ENCODE measurements at places on chromosomes 1 and 21.

DNA sequence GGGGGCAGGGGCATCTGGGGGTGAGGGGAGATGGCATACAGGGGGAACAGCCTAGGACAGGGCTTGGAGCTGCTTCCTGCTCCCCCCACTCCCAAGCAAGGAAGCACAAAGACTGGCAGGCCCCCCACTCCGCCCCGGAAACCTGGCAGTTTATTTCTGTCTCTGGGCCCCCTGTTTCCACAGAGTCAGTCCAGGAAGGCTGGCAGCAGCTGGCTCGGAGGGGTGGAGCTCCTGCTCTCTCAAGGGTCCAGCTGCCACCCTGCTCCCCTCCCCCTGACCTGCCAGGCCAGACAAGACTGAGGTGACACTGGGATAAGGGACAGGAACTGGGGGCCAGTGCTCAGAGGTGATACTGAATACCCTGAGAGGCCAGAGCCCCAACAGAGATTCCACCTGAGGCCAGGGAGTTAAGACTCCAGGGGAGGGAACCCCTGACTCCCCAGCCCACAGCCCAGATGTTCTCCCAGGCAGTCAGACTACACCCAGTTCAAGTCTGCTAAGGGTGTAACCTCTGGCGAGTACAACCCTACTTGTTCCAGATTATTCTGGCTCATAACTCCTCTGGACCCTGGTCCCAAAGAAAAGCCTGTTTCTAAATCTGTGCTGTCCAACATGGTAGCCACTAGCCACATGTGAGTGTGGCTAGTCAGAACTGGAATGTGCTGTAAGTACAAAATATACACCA, 26.3 kb downstream of the AHDC1 start:
- DNase-seq, result no peak

- DNase-seq, result no peak
Observed at GRCh38 chr1:43573066-43573800, 42.5 kb downstream of the PTPRF start.

- no peak for DNase-seq
Observed at GRCh38 chr21:42581993-42582786, 68.5 kb downstream of the SLC37A1 start.

GRCh38 chr1:94069919-94070285, 51.0 kb downstream of the ABCA4 start:
- no peak for DNase-seq

DNA sequence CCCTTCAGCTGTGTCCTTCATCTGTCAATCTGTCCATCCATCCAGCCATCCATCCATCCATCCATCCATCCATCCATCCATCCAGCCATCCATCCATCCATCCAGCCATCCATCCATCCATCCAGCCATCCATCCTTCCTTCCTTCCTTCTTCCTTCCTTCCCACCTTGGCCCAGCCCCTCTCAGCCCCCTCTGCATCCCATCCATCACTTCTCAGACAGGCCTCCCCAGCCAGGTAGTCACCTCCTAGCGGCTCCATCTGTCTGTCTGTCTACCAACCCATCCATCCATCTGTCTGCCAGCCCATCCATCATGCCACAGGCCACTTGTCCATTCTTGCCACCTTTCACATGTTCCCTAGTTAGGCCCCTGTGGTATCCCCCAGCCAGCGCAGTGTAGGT, 10.2 kb upstream of the EPHA2 start:
- no peak for DNase-seq

- DNase-seq, result no peak
Observed at GRCh38 chr1:44662683-44663030, 11.6 kb downstream of the TMEM53 start.

DNA sequence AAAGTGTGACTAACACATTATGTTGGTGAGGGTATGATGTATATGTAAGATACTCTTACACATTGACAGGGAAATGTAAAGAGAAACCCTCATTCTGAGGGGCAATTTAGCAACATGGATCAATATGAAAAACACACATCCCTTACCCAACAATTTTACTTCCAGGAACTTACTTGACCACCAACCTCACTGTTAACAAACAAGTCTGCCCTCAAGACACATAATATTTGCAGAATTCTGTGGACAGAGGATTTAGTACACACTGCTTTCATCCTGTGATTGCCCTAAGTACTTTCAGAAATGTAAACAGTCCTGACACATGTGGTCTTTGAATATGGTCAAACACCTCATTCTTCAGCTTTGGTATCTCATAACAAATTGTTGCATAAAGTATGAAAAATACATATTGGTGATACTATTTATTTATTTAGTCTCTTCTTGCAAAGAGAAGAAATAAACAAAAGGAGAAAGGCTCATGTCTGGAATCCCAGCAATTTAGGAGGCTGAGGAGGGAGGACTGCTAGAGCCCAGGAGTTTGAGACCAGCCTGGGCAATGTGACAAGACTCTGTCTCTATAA, 6.9 kb downstream of the USP48 start:
- DNase-seq, result no peak

DNA sequence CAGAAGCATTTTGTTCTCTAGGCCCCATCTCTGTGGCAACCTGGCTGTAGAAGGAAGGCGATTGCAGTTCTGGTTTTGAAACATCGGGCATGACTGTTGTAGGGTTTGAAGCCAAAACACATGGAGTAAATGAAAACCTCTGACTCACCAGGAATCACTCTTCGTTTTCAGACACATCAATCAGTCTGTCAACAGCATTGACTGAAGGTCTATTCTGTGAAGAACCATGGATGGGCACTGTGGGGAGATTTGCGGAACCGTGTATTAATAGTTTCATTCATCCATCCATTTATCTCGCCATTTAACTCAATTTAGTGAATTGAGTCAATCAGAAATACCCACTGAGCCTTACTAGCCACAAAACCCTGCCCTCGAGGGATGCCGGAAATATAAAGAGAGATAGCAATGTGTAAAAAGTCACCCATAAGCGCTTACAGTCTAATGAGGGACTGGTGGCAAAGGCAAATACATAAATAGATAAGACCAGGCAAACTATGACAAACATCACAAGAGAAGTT, 364.6 kb upstream of the PROX1 start:
- DNase-seq, result no peak

DNA sequence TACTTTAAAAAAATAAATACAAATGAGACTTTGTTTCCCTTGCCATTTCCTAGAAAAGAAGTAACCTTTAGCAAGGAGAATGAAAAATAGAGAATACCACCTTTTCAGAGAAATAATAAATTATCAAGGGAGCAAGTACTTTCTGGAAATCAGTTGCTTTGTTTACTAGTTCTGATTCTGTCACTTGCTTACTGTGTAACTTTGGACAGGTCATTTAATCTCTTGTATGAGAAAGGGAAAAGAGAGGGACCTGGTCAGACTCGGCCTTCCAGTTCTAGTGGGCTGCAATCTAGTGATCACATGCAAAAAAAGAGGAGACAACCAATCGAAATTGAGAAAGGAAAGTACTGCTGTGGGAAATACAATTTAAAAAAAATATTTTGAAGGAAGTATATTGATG, 34.2 kb downstream of the KCTD3 start:
- DNase-seq, result no peak

- no peak for DNase-seq
Observed at GRCh38 chr1:101122452-101123166, 97.0 kb upstream of the DPH5 start.

GRCh38 chr1:61268546-61269240, 186.3 kb downstream of the NFIA start:
- no peak for DNase-seq

DNA sequence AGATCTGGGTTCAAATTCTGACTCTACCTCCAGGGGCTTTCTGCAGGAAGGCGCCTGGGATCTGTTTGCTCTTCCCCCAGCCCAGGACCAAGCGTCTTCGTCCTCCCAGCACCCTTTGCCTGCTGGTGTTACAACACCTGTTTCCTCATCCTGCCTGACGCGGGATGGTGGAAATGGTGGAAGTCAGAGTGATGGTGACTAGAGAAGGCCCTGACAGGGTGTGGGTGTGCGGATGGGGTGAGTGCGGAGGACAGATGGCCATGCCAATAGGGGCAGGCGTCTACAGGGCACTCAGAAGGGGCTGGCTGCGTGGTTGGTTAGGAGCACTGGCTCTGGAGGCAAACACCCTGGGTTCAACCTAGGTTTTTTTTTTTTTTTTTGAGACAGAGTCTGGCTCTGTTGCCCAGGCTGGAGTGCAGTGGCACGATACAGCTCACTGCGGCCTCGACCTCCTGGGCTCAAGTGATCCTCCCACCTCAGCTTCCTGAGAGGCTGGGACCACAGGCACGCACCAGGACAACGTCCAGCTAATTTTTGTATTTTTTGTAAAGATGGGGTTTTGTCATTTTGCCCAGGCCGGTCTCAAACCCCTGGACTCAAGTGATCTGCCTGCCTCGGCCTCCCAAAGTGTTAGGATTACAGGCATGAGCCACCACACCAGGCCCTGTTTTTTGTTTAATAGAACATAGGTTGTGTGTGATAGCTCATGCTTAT, 1.5 kb downstream of the THEMIS2 start:
- DNase-seq, result no peak

- DNase-seq, result no peak
Observed at GRCh38 chr1:199101139-199101538, 462.3 kb downstream of the PTPRC start.

DNA sequence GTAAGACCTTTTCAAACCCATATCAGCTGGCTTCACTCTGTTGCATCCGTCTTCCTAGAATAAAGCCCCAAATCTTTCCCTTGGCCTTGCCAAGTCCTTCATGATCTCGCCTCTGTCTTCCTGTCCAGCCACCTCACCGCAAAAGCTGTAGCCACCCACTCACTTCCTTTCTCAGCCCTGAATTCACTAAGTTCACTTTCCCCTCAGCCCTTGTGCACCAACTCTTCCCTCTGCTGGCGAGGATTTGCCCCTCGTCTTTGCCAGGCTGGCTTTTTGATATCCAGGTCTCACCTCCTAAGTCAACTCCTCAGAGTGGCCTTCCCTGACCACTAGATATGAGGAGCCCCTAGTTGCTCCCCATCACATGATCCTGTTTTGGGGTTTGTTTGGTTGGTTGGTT, 3.9 kb upstream of the COL16A1 start:
- DNase-seq, result no peak

DNA sequence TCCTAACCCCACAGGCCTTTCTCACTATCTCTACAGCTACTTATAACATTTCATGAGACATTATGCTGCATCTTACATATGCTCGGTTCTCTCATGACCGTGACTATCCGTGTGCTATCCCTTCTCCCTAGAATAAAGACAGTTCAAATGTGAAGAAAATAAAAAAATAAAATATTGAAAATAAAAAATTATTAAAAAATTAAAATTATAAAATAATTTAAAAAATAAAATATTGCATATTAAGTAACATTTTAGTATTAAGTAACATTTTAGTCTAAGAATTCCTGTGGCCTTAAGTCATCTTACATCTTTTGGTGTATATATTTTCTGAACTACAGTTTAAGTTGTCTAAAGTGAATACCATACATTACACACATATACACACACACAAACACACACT, 415.5 kb downstream of the DPYD start:
- no peak for DNase-seq

GRCh38 chr1:59669752-59670312, 144.9 kb upstream of the HOOK1 start:
- DNase-seq, result no peak

DNA sequence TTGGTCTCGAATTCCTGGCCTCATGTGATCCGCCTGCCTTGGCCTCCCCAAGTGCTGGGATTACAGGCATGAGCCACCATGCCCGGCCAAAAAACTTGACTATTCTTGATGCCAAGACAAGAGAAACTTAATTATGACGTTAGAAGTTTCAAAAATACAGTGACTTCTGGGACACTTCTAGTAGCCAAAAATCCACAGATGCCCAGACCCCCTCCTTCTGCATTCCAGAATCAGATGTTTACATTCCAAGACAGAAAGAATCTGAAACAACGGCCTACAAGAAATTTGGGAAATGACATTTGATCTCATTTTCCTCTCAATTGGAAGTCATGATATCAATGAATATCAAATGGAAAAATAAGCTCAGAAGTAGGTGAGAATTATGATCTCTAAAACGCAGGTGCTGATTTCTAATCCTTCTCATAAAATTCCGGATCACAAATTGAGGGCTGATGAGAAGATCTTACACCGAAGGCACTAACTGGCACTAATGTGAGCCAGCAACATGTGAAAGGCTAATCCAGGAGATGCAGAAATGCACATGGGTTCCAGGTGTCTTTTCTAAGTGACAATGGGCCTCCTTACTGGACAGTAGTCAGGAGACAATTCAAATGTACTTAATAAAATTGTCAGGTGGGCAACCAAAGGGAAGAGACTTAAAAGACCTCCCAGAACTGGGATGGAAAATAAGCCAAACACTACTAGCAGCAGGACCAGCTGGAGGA, 5.5 kb downstream of the RAB29 start:
- DNase-seq, result no peak

DNA sequence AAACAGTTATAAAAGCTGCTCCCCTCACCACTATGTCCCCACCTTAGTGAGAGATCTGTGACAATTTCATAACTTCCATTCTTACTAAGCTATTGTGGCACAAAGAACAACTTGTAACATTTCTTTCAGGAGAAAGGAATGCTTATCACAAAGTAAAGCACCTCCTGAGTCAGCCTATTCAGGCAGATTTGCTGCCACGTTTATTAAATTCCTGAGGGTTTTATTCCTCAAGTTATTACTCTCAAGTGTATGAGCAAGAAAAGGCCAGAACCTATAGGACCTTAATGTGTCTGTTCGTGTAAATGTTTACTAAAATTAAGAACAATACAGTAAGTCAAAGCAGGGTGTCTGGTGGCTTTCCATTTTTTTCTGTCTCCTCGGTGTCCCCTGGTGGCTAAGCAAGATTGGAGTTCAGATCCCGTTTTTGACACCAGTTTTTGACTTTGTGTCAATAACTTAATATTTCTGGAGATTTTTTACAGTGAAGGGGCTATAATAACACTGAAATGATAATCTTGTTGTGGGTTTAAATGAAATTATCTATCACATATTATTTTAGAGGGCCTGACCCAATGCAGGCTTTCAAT, 1539.6 kb downstream of the BRINP3 start:
- DNase-seq, result no peak

DNA sequence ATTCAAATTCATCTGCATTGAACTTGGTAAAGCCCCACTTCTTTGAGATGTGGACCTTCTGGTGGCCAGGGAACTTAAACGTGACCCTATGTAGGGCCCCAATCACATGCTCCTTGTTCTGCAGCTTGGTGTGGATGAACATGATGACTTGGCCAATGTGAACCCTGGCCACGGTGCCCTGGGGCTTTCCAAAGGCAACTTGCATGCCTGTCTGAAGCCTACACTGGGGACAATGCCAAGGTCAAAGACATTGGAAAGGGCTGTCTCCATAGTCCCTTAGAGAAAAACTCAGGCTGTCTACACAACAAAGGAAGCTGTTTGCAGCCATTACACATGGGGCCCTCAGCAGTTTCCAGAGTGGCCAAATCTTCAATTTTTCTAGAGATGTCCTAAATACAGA, 8.9 kb upstream of the VPS13D start:
- DNase-seq, result no peak

GRCh38 chr1:28087614-28088167, 719 bp downstream of the EYA3 start:
- DNase-seq, result no peak

GRCh38 chr21:45284456-45284741, 3.3 kb downstream of the POFUT2 start:
- DNase-seq, result no peak

GRCh38 chr1:224245188-224245587, 62.1 kb downstream of the DEGS1 start:
- DNase-seq, result no peak

Measured in DMS79 treated with DMSO at 0.1 percent for 48 hours (cell line).